Right cardiac atrium (tissue), 5 donors: ENCODE measurements at places on chromosomes 3 and 15. TPM values are rescaled to one million over a fixed set of nuclear protein-coding genes. Genes with fewer than 3 reads are reported as not detected.
A peak's percentile ranks its signal among the peaks of the same experiment; 100 is the strongest.

Gene SNX1
- 104 TPM for total RNA-seq

Gene KLHL40
- 0.09 TPM for total RNA-seq

Gene POU1F1
- not detected for total RNA-seq

Gene SLC28A2
- not detected for total RNA-seq

Gene CRABP1
- not detected for total RNA-seq

Gene LRRIQ4
- total RNA-seq: not detected

- no peak for DNase-seq
These were observed 123.9 kb downstream of the RSRC1 start for GRCh38 chr3:158233791-158234190.

DNA sequence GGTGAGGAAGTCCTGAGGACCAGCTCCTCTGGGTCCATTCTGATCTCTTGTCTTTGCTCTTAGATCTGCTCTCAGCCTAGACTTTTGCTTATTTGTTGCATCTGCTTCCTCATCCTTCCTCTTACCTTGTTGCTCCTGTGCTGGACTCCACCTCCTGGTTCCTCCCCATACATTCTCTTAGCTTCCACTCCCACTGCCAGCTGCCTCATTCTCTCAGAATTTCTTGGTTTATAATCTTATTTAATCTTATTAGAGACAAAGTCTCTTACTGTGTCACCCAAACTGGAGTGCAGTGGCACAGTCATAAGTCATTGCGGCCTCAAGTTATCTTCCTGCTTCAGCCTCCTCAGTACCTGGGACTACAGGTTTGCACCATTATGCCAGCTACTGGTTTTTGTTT, 68.2 kb upstream of the PSMD6 start:
- DNase-seq: no peak

GRCh38 chr3:187975561-187976364, 178.2 kb upstream of the LPP start:
- peak; percentile 50 for DNase-seq

DNA sequence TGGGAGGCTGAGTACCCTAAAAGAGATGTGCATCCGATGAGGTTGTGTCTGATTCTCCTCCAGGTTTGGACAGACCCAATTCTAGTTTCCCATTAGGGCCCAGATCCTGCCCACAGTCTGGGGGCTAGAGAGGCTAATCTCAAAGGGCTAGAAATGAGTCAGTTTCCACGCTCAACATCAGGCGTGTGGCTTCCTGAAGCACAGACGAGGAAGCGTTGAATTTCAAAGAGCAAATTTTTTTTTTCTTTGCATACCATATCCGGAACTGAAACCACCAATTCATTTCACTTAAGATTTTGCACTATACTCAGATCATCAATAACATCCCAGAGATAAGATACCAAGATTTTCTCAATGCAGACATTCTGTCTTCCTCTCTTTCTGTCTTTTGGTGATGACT, 173.8 kb upstream of the BCL6 start:
- DNase-seq: no peak

GRCh38 chr3:5217824-5218595, 30.5 kb downstream of the EDEM1 start:
- DNase-seq: no peak

- peak; percentile 83 for DNase-seq
These were observed 2.8 kb downstream of the SQOR start for GRCh38 chr15:45637552-45638033.
